ENCODE measurements at places on chromosomes 7 and 10. TPM values are rescaled to one million over a fixed set of nuclear protein-coding genes. Genes with fewer than 3 reads are reported as not detected.

Gene GCK
- 0.28 TPM for total RNA-seq

GRCh38 chr7:36943591-36944435, 219.5 kb upstream of the AOAH start:
- H3K4me1 ChIP-seq: no peaks in the 10 kb centered on the region
- no peak overlapping the region for H3K27ac ChIP-seq
- no peak for DNase-seq
- no peak overlapping the region for H3K4me3 ChIP-seq

DNA sequence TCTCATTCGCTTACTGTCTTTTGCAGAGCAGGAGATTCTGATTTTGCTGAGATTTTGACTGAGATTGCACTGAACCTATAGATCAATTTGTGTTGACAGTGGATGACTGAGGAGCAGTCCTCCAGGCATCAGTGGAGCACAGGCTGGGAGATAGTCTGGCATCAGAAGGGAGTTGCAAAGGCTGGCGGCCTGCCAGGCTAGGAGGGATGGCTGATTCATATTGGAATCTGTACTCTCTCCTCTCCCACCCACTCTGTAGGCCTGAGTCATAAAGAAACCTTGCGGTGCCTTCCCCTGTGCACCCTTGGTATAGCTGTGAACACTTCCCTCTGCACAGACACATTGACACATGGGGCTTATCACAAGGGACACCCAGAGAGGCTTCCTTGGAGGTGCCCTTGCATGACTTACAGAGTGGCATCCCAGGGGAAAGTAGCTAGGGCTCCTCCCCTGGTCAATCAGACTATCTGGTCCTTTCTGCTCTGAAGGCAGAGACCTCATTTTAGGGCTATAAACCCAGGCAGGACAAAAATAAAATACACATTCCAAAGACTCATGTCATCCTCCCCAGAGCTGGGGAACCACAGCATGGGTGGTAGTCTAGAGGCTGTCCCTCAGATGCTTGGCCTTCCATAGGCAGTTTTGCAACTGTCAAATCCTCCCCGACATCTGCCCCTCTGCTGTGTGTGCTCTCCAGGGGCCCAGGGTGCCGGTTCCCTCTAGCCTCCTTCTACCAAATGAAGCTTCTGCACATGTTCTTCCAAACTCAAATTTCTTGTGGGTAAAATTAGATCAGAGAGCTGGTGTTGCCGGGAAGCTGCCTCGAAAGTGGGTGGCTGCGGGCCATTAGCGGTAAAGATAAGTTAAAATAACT, 37.4 kb upstream of the EEPD1 start:
- peaks cover 10% of the 10 kb centered on the region for H3K27me3 ChIP-seq
- peaks cover 7% of the 10 kb centered on the region for H3K4me1 ChIP-seq
- DNase-seq: no peak
- no peaks in the 10 kb centered on the region for H3K36me3 ChIP-seq
- H3K27ac ChIP-seq: no peak overlapping the region
- H3K4me3 ChIP-seq: no peak overlapping the region

DNA sequence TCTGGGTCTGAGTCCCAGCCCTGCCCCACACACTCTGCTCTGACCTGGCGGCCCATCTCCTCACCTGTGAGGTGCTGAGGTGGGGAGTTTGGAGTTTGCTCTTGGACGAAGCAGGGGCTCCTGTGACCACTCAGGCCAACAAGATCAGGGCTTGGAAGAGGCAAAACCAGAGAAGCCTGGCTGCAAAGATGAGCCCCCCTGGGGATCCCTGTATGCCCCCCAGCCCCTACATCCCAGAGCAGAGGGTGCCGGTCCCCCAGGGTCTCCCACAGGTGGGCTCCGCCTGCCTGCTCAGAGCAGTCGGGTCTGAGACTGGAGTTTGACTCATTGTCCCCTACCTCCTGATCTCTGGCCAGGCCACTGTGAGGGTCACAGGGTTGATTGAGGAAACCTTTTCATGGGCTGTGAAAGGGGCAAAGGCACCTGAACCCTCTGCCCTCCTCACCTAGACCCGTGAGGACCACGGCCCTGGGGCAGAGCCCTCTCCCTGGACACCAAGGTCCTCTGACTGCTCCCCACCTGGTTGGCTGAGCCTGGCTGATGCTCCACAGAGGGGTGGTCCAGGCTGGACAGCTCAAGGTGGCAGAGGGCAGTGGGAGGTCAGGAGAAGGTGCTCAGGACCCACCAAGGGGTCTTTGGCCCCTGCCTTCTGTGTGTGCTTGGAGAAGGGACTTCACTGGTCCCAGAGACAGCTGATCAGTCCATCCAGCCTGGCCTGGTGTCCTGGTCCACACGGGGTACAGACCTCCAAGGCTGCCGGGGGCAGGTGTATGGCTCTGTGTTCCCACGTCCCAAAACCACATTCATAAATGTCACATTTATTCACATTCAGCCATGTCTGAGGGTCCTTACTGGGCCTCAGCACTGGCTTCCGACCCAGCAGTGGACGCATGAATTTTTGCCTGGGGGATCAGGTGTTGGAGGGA, 9.1 kb upstream of the SCART1 start:
- no peak overlapping the region for H3K4me3 ChIP-seq
- H3K27me3 ChIP-seq: peaks cover 20% of the 10 kb centered on the region
- no peak for DNase-seq
- no peak overlapping the region for H3K27ac ChIP-seq

- no peaks in the 10 kb centered on the region for H3K27me3 ChIP-seq
- H3K4me3 ChIP-seq: no peak overlapping the region
- no peaks in the 10 kb centered on the region for H3K36me3 ChIP-seq
- DNase-seq: no peak
- no peak overlapping the region for H3K27ac ChIP-seq
Measured at GRCh38 chr10:20173046-20173445, 356.8 kb downstream of the PLXDC2 start.

DNA sequence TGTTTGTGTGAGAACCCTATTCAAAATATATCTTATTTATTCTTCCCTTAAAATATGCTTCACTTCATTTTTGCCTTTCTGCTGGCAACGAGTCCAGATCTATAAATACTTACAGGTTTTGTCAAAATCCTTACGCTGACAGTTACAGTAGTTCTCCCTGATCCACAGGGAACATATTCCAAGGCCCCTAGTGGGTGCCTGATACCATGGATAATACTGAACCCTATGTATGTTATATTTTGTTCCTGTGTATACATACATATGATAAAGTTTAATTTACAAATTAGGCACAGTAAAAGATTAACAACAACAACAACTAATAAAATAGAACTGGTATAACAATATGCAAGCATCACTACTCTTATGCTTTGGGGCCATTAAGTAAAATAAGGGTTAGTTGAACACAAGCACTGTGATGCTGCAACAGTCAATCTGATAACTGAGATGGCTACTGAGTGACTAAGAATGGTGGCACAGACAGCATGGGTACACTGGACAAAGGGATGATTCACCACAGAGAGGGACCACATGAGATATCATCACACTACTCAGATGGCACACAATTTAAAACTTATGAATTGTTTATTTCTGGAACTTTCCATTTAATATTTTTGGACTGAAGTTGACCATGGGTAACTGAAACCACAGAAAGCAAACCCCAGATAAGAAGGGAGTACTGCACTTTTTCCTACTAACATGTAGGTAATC, 29.4 kb upstream of the PCGF5 start:
- no peaks in the 10 kb centered on the region for H3K27me3 ChIP-seq
- no peak for DNase-seq
- H3K36me3 ChIP-seq: no peaks in the 10 kb centered on the region
- peaks cover 4% of the 10 kb centered on the region for H3K4me1 ChIP-seq

Gene CPEB3
- 4.1 TPM for total RNA-seq

- H3K36me3 ChIP-seq: no peaks in the 10 kb centered on the region
Measured at GRCh38 chr7:85041605-85042216, 145.1 kb downstream of the SEMA3D start.

Gene C7orf25
- total RNA-seq: 3.3 TPM

GRCh38 chr7:50712252-50713122, 70.2 kb downstream of the GRB10 start:
- no peak overlapping the region for H3K27ac ChIP-seq
- no peaks in the 10 kb centered on the region for H3K27me3 ChIP-seq
- DNase-seq: no peak
- H3K4me3 ChIP-seq: no peak overlapping the region
- no peaks in the 10 kb centered on the region for H3K36me3 ChIP-seq

Gene AKR1C4
- not detected for total RNA-seq

- peaks cover 2% of the 10 kb centered on the region for H3K36me3 ChIP-seq
- no peaks in the 10 kb centered on the region for H3K4me1 ChIP-seq
- no peaks in the 10 kb centered on the region for H3K27me3 ChIP-seq
- no peak for DNase-seq
- H3K27ac ChIP-seq: no peak overlapping the region
- H3K4me3 ChIP-seq: no peak overlapping the region
Measured at GRCh38 chr7:77258593-77258992, 59.0 kb upstream of the FGL2 start.

DNA sequence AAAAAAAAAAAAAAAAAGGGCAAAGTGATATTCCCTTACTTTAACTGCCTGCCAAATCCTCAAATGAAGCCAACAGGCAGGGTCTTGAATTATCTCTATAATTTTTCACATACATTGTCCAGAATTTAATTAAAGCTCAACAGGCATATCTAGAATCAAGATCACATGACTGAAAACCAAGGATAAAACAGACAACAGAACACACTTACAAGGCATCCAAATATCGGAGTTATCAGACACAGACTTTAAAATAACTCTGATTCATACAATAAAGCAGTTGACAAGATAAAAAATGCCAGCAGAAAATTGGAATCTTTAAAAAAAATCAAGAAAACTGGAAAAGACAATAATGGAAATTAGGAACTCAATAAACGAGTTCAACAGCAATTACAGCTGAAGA, 10.7 kb downstream of the CYTH3 start:
- H3K4me1 ChIP-seq: peaks cover 11% of the 10 kb centered on the region
- no peak overlapping the region for H3K27ac ChIP-seq
- H3K36me3 ChIP-seq: no peaks in the 10 kb centered on the region
- no peak overlapping the region for H3K4me3 ChIP-seq
- no peak for DNase-seq

- H3K4me3 ChIP-seq: no peak overlapping the region
- H3K36me3 ChIP-seq: no peaks in the 10 kb centered on the region
- no peak for DNase-seq
- no peaks in the 10 kb centered on the region for H3K27me3 ChIP-seq
- H3K27ac ChIP-seq: no peak overlapping the region
Measured at GRCh38 chr10:116134322-116134721, 138.7 kb downstream of the GFRA1 start.

- DNase-seq: no peak
- H3K27me3 ChIP-seq: peaks cover 5% of the 10 kb centered on the region
- H3K4me1 ChIP-seq: no peaks in the 10 kb centered on the region
- H3K4me3 ChIP-seq: no peak overlapping the region
Measured at GRCh38 chr10:121088524-121088923, 237.4 kb downstream of the WDR11 start.

DNA sequence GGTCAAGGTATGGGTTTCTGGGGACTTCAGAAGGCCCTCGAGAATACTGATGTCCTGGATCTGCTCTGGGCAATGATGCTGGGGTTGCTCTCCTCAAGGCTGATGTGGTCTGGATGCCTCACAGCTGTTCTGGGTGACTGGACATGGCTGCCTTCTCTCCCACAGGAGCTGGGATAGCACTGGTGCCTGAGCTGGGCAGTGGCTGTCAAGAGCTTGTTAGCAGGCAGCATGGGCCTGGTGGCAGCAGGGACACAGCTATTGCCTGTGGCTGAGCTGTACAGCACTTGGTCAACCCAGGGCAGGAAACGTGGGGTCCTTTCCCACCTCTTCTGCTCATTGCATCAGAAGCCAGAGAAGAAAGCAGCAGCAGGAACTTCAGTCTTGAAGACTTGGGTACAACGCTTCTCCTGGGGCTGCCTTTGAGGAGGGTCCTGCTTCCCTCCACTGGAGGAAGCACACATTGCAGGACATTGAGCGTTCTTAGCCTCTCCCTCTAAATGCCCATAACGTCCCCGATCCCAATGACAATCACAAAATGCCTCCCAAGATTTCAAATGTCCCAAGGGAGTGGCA, 13.0 kb downstream of the ADCYAP1R1 start:
- H3K27me3 ChIP-seq: no peaks in the 10 kb centered on the region
- H3K36me3 ChIP-seq: no peaks in the 10 kb centered on the region
- DNase-seq: no peak
- H3K27ac ChIP-seq: no peak overlapping the region
- H3K4me3 ChIP-seq: no peak overlapping the region

Gene MACC1
- total RNA-seq: 0.19 TPM

DNA sequence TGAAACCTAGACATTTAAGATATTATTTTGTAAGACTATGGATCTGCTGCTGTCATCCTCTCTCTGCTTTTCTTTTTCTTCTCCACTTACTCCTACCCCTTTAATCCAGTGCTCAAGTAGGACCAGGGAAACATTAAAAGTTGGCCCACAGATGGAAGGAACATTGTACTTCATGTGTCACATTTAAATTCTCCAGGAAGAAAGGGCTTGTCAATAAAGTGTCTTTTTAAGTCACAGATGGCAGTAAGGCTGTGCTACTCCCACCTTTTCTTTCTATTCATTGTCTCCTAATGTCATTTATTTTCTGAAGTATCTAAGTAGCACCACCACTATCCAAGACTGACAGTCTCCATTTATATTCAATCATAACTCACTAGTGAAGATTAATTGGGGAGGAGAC, 737.7 kb upstream of the C7orf33 start:
- no peaks in the 10 kb centered on the region for H3K27me3 ChIP-seq
- DNase-seq: no peak
- no peak overlapping the region for H3K4me3 ChIP-seq
- H3K27ac ChIP-seq: no peak overlapping the region
- no peaks in the 10 kb centered on the region for H3K4me1 ChIP-seq

GRCh38 chr7:41578700-41579099, 124.2 kb downstream of the INHBA start:
- no peaks in the 10 kb centered on the region for H3K36me3 ChIP-seq
- H3K4me1 ChIP-seq: no peaks in the 10 kb centered on the region
- H3K27ac ChIP-seq: no peak overlapping the region
- no peak overlapping the region for H3K4me3 ChIP-seq

DNA sequence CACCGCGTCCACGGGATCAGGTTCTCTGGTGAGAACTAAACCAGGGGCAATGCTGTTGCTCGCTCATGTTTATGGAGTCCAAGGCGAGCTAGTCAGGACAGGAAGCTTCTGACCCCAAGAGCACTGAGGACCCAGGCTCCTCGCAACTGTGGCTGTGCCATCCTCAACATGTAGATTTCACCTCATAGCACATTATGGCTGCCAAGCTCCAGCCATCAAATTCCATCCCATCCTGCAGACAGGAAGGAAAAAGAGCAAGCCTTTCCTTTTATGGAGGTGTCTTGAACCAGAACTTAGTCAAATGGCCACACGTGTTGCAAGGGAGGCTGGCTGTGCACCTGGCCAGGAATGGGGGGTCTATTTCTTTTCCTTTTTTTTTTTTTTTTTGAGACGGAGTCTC, 16.1 kb upstream of the NKX6-2 start:
- no peak for DNase-seq
- H3K27ac ChIP-seq: no peak overlapping the region
- no peak overlapping the region for H3K4me3 ChIP-seq
- H3K27me3 ChIP-seq: no peaks in the 10 kb centered on the region
- no peaks in the 10 kb centered on the region for H3K36me3 ChIP-seq

Gene TBXAS1
- total RNA-seq: 11.6 TPM

GRCh38 chr7:37467002-37467401, 18.3 kb upstream of the ELMO1 start:
- no peak overlapping the region for H3K27ac ChIP-seq
- H3K4me3 ChIP-seq: no peak overlapping the region
- H3K36me3 ChIP-seq: no peaks in the 10 kb centered on the region

Gene CCDC186
- total RNA-seq: 45.9 TPM

Gene SUMF2
- 181 TPM for total RNA-seq

Gene SEMA3E
- total RNA-seq: not detected

Gene RPEL1
- total RNA-seq: not detected

GRCh38 chr7:140213684-140214074, 36.9 kb upstream of the KDM7A start:
- H3K36me3 ChIP-seq: no peaks in the 10 kb centered on the region
- no peak for DNase-seq
- H3K27ac ChIP-seq: no peak overlapping the region
- no peaks in the 10 kb centered on the region for H3K27me3 ChIP-seq
- H3K4me1 ChIP-seq: peaks cover 35% of the 10 kb centered on the region
- no peak overlapping the region for H3K4me3 ChIP-seq

Gene CYP2C8
- total RNA-seq: 0.55 TPM

All from T-cell (primary cell).